ENCODE measurements at places on chromosomes 2 and 18.

- DNase-seq = no peak
Measured at GRCh38 chr2:28445448-28446258, 50.2 kb upstream of the PLB1 start.

DNA sequence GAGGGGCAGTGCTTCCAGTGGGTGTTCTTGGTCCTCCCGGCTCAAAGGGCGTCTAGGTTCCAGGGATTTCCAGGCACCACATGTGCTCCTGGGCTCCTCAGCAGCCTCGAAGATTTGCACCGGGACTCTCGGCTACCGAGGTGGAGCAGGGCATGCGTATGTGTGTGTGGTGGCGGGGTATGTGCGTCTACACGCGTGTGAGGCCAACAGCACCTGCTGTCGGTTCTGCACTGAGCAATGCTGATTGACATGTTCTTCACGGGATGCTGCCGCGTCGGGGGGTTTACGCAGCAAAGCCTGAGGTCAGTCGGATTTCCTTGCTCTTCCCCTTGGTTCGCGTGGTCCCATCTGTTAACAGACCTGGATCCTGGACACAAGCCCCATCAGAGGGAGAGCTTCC is 119.8 kb downstream of the NDUFA10 start:
- DNase-seq = no peak

DNA sequence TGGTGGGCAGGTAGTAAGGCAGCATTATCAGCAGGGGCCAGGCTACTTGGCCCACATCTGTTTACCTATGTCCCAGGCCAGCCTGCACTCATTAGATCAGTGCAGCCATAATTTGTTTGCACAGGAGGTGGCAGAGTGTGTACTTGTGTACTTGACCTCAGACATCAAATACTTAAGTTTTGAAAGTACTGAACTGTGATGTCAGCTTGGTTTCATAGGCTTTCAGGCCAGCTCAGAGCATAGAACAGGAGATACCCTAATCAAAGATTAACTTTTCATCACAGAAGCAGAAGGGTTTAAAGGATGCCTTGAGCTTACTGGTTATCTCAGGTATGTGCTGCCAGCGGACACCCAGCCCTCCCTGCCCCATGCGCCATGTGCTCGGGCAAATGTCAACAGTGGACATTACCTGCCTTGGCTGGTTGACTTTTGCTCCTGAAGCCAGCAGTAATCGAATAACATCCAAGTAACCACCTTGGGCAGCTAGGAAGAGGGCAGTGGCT is 33.2 kb downstream of the ANKRD29 start:
- DNase-seq = no peak

- DNase-seq = no peak
Measured at GRCh38 chr18:62445386-62445917, 77.4 kb upstream of the ZCCHC2 start.

DNA sequence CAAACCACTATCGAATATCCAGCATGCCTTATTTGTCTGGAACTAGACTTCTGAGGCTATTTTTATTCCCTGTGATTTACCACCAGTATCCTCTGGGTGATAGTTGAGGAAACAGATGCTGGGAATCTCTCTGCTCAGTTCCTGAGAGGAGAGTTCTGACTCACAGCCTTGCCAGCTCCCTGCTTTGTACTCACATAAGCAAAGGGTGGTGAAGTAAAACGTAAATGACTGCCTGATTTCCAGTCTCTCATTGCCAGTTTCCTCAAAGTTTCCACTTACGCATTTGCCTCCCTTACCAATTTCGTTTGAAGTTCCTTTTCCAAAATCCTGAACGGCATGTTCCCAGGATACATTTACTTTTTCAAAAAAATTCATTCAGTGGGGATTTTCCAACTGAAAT is 69.2 kb upstream of the HNRNPA3 start:
- no peak for DNase-seq

DNA sequence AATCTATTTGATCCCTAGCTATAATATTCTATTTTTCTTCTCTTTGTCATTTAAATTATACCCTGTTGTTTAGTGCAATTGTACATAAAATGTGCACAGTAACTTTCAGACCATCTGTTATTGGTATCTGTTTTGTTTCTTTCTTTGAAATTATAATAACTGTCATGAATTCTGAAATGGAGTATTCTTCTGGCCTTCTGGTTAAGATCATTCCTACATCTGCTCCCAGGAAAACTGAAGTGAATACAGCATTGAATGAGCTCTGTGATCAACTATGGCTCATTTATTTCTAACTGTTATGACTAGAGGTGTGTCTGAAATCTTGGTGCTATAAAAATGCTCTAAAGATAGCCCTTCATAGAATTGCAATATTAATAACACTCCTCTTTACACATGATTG is 788.4 kb upstream of the TMEFF2 start:
- DNase-seq = no peak

DNA sequence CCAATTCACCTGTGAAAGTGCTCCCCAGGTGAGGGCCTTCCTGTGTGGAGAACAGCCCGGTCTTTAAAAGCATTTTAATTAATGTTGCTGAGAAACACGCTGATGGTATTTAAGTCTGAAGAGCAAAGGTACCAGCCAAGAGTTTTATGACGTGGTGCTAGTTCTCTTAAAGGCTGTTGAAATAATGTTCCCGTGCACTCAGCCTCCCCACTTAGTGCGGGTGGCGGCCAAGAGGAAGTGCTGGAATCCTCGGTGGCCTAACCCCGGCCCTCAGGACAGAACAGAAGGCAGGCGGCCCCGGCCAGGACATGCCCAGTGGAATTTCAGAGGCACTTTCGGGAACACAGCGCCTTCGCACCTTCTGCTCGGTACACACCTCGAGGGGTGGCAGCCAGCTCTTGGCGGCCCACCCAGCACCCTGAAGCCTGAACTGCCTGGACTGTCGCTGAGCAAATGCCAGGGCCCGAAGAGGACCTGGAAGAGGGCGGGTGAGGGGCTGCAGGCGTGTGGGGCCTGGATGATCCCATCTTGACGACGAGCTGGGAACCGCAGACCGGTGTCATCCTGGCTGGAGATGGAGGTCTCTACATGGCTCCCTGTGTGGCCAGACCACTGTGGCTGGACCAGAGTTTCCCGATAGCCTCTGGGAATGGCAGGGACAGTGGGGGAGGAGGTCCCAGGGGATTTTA is 142.9 kb downstream of the ASB1 start:
- DNase-seq = no peak

- no peak for DNase-seq
Measured at GRCh38 chr18:30676053-30676480, 366.5 kb downstream of the DSC3 start.

GRCh38 chr2:191637182-191638078 is 40.5 kb upstream of the NABP1 start:
- no peak for DNase-seq

DNA sequence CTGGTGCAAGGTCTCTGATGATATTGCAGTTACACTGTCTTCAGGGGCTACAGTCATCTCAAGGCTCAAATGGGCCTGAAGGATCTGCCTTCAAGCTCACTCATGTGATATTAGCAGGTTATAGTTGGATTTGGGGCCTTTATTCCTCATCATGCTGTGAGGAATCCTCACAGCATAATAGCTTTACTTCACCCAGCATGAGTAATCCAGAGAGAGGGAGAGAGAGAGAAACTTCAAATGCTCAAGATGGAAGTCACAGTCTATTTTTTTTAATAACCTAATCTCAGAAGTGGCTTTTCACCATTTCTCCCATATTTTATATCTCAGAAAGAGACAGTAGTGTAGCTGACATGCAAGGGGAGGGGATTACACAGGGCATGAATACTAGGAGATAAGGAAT is 658.7 kb downstream of the EPHA4 start:
- no peak for DNase-seq

DNA sequence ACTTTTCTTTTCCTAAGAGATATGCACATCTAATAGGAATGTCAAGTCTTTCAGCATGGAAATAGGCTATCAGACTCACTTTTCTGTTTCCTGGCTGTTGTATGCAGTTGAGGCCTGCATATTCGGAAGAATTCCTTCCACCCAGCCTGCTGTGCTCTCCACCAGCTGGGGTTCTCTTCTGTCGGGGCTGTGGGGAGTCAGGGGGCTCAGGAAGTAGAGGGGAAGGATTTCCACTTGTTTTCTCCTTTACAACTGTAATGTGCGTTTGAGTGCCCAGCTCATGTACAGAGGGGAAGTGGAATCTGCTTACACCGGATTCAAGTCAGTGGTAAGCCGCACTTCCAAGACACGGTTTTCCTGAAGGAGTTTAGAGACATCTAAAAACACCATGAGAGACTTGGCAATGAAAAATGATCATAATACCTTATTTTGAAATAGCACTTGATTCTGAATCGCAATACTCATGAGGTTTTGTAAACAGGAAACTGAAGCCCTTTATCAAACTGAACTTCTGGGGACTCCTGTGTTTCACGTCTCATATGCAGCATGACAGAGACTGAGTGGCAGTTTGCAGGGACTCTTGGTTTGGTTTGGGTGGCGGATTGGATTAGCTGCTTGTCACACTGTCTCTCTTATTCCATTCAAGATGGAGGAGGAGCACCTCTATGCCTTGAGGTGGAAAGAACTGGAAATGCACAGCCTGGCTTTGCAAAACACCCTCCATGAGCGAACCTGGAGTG is 90.4 kb downstream of the MTCL1 start:
- DNase-seq = no peak

GRCh38 chr2:142502402-142502801 is 371.6 kb upstream of the LRP1B start:
- no peak for DNase-seq

DNA sequence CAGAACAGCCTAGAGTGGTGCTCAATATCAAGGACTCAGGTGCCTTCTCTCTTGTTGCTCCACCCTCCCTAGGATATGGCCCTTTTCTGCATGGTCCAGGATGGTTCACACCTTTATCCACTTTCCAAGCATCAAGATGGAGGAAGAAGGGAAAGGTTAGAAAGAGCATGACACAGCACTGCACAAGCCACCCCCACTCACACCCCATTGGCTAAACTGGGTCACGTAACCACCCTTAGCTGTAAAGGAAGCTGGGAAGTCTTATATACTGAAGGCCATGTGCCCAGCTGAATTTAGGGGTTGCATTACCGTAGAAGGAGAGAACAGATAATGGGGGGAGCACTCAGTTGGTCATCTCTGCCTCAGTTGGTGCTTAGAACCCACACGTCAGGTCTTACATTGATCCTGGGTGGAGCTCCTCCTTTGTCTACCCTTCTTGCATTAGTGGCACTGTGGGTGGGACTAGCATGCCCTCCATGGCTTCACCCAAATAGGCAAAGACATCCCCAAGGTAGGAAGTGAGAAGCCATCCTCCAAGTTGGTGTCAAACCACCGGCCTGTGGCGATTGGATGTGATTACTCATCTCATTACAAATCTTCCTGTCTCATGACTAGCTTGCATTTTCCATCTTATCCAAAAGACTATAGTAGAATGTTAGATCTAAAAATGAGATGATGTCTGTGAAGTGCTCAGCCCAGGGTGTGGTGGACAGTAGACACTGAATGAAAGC is 248.5 kb downstream of the HAUS1 start:
- no peak for DNase-seq

DNA sequence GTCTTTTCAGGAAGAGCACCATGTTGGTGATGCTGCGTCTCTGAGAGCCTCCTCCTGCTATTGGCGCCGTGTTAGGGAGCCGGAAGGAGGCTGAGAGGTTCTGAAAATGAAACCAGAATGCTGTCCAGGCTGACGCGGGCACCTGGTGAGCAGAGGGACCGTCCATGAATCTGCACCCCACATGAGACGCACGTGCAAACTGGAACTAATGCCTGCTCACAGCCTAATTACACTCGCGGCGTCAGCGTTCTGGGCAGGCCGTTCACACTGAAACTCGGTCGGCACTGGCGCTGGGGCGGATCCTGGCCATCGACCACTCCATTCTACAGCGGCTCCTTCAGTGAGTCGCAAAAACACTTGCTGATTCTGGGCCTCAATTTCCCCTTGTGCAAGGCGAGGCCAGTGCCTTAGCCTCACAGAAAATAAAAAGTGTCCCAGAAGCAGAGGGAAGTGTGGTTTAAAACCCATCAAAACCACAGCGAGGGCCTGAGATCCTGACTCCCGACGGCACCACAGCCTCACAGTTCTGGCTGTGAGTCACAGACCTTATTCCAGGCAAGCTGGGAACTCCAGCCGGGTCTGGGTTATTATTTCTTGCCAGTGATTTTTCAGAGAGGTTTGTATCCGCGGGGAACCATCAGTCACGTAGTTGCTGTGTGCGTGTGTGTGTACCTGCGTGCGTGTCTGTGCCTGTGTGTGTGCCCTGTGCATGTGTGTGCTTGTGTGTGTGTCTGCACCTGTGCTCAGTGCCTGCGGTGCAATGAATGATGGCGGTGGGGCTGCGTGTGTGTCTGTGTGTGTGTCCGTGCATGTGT is 49.1 kb upstream of the CTDP1 start:
- DNase-seq = no peak

- DNase-seq = no peak
Measured at GRCh38 chr2:102021779-102022178, 30.0 kb downstream of the IL1R2 start.

- DNase-seq = no peak
Measured at GRCh38 chr2:191845876-191846514, 893 bp downstream of the CAVIN2 start.

All from activated T-cell treated with anti-CD3 and anti-CD28 coated beads for 4 hours (primary cell).